NCI-H446 treated with DMSO at 0.1 percent for 48 hours (cell line): ENCODE measurements at places on chromosomes 5 and 9.

DNA sequence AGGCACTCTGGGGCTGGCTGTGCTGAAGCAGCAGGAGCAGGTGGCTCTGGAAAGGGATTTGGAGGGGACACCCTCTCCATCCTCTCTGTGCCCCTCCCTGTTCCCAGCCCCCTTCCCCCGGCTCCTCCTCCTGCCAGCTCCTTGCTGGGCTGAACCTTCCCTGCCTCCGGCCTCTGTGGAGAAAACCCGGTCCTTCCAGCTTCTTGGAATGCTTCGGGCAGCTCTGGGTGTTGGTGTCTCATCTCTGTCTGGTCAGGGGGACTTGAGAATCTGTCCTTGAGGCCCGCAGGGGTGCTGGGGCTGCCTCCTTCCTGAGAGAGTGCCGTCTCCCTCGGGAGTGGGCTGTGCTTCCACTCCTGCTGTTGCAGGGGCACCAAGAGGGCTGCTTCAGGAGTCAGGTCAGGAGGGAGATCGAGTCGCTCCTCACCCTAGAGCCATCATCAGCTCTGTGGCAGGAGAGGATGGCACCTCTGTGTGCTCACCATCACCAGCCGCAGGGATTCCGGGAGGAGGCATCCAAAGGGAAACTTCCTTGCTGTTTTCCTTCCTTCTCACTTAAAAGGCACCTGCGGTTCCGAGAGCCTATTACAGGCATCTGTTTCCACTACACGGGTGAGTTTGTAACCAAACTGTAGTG lies 30.6 kb downstream of the NDUFS6 start:
- DNase-seq, result no peak

- no peak for DNase-seq
Measured at GRCh38 chr9:30771760-30772159, 1612.7 kb upstream of the ACO1 start.

GRCh38 chr9:18979367-18979766 lies 53.6 kb downstream of the SAXO1 start:
- DNase-seq, result no peak

GRCh38 chr9:14907696-14908095 lies 2.5 kb downstream of the FREM1 start:
- no peak for DNase-seq

GRCh38 chr5:102375272-102375671 lies 79.2 kb upstream of the SLCO4C1 start:
- no peak for DNase-seq

DNA sequence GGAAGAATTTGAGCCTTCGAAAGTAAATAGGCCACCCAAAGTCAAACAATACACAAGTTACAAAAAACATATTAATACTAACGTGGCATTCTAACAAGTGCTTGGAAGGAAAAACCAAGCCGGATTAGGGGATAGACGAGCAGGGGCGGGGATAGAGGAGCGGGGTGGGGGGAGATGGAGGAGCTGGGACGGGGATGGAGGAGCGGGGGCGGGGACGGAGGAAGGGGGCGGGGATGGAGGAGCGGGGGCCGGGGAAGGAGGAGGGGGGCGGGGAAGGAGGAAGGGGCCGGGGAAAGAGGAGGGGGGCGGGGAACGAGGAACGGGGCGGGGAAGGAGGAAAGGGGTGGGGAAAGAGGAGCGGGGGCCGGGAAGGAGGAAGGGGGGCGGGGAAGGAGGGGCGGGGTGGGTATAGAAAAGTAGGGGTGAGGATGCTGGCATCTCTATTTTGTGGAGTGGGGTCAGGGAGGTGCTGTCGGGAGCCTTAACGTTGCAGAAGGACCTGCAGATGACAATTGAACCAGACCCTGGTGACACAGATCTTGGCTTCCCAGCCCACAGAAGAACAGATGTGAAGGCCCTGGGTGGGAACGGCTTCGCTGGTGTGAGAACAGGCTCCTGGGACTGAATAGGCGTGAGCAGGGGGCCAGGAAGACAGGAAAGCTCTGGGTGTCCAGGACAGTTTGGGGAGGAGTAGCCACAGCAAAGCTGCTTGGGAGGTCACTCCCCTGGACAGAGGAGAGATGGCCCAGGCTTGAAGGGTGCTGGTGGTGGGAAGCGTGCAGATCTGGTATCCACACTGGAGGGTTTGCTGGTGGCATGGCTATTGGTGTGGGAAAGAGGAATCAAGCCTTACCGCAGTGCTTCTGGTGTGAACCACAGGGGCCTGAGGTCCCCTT lies 233.3 kb upstream of the DAP start:
- DNase-seq, result no peak
